GM23248 (cell line): ENCODE measurements at places on chromosomes 7 and 10. TPM values are rescaled to one million over a fixed set of nuclear protein-coding genes. Genes with fewer than 3 reads are reported as not detected.
A peak's percentile ranks its signal among the peaks of the same experiment; 100 is the strongest.

GRCh38 chr10:88385601-88386203 lies 197.4 kb downstream of the RNLS start:
- DNase-seq, result no peak

- DNase-seq, result no peak
Observed at GRCh38 chr10:80465839-80466590, 11.9 kb downstream of the TSPAN14 start.

- no peak for DNase-seq
Observed at GRCh38 chr7:116167177-116167576, 43.2 kb upstream of the TES start.

The EPO gene
- not detected in 2 replicates for polyA plus RNA-seq

GRCh38 chr7:94530109-94530508 lies 20.5 kb downstream of the CASD1 start:
- DNase-seq, result no peak

DNA sequence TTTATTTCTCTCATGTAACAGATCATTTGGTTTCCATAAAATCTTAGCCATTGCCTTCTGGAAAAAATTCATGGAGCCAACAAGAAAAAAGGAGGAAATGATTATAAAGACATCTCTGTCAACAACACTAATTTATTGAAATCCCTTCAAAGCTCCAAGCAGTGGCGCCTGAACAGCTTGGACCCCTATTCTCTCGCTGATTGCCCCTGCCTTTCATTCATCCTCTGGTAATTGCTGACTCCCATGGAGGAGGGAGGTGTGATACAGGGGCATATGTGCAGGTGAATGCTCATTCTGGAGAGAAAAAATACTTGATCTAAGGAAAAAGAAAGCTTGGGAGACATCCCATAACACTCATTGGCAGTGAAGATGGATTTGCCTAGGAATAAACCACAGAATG lies 345.5 kb downstream of the FGFR2 start:
- DNase-seq, result no peak

DNA sequence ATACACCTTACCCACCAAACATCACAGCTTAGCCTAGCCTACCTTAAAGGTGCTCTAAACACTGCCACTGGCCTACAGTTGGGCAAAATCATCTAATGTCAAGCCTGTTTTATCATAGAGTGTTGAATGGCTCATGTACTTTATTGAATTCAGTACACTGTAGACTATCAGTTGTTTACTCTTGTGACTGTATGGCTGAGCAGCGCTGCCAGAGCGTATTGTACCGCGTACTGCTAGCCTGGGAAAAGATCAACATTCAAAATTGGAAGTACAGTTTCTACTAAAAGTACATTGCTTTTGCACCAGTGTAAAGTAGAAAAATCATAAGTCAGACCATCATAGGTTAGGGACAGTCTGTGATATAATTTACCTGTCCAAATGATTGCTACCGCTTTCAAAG lies 226.8 kb downstream of the PRPF18 start:
- DNase-seq, result no peak

DNA sequence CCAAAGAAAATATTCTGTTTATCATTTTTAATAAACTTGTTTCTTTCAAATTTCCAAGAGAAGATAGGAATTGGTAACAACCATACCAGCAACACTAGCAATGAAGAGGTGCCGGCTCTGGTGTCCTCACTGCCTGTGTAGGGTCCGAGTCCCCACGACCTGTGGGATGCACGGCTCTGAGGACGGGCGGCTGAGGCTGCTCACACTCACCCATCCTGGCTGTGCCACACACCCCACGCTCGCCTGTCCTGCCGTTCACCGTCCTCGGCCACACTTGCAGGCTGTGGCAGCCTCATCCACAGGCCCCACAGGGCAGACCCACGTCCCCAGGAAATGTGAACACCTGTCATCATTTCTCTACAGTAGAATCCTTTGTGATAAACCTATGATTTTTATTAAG lies 48.2 kb upstream of the DPYSL4 start:
- no peak for DNase-seq

DNA sequence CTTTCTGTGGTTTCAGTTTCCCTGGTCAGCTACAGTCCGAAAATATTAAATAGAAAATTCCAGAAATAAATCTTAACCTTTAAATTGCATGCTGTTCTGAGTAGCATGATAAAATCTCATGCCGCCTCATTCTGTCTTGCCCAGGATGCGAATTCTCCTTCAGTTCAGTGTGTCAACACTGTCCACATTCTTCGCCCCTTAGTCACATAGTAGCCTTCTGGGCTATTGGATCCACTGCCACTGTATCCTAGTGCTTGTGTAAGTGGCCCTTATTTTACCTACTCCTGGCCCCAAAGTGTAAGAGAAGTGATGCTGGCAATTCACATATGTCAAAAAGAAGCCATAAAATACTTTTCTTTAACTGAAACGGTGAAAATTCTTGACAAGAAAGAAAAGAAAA lies 129.6 kb downstream of the ZWINT start:
- peak; percentile 0 for DNase-seq

DNA sequence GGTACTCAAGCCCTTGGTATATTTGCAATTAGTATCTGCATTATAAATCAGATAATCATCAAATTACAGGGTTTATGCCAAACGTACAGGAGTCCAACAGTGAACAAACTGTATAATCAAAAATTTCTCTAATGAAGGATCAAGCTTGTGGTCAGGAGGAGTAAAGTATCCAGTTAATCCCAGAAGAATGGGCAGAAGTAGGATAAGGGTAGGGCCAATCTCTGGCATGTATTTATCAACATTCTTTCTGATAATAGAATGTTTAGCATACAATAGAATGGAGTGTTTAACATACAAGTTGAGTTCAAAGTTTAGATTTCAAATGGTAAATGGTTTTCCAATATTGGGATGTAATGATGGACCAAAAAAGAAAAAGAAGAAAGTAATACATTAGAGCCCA lies 103.0 kb downstream of the CALD1 start:
- no peak for DNase-seq

DNA sequence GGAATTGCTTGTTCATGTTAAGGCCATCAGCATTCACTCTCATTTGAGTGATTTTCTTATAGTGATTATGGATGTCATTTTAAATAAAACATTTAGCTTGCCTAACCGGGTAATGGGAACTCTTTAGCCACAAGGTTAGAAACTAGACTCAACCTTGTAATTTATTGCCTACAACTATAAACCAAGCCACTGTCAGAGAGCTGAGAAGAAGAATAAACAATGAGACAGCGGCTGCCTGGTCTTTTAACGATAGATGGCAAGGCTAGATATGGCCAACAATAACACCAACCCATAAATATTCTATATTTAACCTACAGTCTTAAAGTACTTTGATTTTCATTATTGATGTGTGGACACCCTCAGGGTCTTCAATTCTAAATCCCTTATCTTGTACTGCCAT lies 27.8 kb upstream of the INHBA start:
- no peak for DNase-seq

- DNase-seq, result peak; percentile 4
Observed at GRCh38 chr10:91462423-91462822, 52.3 kb downstream of the HECTD2 start.

The CRHR2 gene
- 0.05 TPM in 1 of 2 replicates, not detected in the other for polyA plus RNA-seq

DNA sequence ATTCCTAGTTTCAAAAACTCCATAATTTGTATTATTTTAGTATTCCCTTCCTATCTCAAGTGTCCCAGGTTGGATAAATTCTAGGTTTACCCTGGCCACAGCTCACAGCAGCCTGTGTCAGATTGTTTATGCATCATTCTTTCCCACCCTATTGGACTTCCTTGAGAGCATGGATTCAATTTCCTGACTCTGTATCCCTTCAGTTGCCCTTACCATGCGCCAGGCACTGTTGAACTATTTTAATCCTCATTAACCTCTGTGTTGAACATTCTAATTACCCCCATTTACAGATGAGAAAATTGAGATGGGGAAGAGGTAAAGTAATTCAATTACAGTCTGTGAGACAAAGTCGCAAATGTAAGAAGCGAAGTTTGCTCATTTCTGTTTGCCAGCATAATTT lies 58.8 kb downstream of the STEAP1B start:
- DNase-seq, result no peak

DNA sequence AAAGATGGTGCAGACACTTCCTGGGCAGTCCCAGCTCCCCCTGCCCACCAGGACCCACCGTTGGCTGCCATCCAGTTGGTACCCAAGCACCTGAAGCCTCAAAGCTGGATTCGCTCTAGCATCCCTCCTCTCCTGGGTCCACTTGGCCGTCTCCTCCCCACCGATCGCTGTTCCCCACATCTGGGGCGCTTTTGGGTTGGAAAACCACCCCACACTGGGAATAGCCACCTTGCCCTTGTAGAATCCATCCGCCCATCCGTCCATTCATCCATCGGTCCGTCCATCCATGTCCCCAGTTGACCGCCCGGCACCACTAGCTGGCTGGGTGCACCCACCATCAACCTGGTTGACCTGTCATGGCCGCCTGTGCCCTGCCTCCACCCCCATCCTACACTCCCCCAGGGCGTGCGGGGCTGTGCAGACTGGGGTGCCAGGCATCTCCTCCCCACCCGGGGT lies 14.5 kb upstream of the LIMK1 start:
- DNase-seq, result no peak

DNA sequence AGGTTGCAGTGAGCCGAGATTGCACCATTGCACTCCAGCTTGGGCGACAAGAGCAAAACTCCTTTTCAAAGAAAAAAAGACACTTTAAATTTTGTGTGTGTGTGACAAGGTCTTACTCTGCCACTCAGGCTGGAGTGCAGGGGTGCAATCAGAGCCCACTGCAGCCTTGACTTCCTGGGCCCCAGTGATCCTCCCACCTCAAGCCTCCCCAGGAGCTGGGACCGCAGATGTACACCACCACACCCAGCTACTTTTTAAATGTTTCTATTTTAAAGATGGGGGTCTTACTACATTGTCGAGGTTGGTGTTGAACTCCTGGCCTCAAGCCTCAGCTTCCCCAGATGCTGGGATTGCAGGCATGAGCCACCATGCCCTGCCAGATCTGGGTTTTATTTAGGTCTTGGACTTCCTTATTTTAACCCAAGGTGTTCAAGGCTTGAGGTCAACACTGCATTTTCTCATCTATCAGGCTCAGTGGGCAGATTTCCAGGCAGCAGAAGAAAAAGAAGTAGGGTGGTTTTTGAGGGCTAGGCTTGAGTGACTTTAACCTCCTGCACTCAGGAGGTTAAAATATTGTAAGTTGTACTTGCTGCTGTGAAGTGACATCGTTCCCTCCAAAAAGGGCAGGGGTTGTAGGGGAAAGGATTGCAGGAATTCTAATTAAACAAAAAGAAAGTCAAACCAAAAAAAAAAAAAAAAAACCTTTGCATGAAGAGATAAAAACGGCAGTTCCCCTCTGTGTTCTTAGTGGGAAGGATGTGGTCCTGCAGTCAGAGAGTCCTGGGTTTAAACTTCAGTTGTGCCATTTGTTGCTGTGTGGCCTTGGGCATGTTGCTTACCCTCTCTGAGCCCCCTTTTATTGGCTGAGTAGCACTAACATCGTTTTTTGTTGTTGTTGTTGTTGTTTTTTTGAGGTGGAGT lies 71.5 kb downstream of the CARD11 start:
- no peak for DNase-seq

The CCDC186 gene
- polyA plus RNA-seq, result 7.4 and 8.6 TPM in 2 replicates
